Panc1 (cell line): ENCODE measurements at places on chromosomes 2 and 18.

DNA sequence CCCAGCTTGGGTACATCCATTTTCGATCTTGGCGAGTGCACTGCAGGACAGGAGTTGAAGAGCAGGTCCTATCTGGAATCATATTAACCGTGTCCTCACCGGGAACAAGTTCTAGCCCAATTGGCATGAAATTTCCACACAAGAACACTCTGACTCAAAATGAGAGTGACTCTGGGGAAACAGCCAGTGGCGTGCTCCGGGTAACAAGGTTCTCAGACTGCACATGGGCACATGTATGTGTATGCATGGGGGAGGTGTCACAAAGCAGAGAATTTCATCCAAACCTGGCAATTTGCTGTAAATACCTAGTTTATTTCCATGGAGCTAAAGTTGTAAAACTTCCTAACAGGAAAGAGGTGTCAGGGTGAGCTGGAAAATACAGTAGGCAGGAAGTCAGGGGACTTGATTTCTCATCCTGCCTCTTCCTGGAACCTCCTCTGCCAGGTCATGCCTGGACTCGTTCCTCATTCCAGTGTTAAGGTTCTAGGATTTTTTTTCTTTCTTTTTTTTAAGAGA is 1.7 kb downstream of the TUBB6 start:
- DNase-seq: no peak

DNA sequence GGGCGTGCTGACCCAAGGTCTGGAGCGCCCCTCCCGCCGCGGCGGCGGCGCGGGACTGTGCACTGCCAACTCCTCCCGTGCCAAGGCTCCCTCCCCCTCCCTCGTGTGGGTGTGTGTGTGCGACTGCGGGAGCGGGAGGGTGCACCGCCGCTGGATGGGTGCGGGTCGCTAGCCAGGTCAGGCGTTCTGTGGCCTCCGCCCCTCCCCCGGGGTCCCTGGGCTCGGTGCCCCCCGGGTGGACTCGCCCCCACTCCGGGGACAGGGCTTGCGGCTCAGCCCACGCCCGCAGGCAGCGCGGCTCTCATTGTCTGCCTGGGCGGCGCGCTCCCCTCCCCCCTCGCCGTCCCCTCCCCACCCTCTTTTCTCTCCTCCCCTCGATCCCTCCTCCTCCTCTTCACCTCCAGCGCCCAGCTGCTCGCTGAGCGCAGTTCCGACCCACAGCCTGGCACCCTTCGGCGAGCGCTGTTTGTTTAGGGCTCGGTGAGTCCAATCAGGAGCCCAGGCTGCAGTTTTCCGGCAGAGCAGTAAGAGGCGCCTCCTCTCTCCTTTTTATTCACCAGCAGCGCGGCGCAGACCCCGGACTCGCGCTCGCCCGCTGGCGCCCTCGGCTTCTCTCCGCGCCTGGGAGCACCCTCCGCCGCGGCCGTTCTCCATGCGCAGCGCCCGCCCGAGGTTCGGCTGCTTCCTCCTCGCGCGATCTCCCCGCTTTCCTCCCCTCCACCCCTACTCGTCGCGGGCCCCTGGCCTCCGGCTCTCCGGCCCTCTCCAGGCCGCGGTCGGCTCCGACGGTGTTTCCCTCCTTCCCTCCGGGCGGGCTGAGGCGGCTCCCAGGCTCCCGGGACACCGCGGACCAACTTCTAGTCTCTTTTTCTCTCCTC is at the start of gene GATA6:
Gene GATA6 (plus strand): TSS at position 579 of the 878 bp plus-strand sequence. CDS start 1,556 bp downstream, outside the sequence.
- DNase-seq: peak; percentile 27

DNA sequence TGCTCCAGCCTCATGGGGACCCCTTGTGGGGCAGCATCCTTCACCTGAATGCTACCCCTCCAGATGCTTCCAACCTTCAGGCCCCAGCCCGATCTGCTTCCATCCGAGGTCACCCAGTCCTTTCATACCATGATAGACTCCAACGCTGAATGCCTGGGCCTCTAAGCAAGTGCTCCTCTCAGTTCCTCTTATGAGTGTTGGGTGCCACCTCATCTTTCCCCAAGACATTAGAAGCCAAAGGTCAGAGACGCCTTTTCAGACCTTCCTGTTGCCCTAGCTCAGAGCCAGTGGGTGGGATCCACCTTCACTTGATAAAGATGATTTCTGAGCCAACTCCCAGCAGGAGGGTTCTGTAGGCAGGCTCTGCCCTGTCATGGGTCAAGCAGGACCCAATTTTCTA is 174.5 kb upstream of the MGAT5 start:
- no peak for DNase-seq

DNA sequence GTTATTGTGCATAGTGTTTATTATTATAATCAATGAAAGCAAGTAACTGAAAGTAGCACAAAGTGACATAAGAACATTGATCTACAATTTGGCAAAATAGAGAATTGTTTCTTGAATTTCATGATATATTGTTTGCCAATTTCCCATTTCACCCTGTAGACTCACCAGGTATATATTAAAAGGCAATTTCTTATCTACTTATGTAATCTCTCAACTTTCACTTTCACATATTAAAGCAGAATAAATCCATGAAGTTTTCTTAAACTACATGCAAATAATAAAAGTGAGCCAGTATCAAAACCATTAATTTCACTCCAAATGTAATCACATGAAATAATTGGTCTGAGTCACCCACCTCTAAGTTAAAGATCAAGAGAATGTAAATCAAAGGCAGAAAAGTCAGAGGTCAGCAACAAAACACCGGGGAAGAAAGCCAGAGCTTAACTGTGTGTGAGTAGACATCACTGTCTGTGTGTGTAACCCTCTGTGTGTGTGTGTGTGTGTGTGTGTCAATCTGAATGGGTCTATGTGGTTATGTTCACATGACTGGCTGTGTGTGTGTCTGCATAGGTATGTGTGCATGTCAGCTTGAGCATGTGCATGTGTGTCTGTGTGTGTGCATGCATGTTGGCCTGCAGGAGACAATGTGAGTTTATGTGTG is 44.1 kb downstream of the ZNF385B start:
- no peak for DNase-seq

- DNase-seq: no peak
These were observed 15.2 kb upstream of the TMBIM1 start for GRCh38 chr2:218307415-218308090.

GRCh38 chr2:215361876-215362561 is 50.2 kb downstream of the ATIC start:
- no peak for DNase-seq

DNA sequence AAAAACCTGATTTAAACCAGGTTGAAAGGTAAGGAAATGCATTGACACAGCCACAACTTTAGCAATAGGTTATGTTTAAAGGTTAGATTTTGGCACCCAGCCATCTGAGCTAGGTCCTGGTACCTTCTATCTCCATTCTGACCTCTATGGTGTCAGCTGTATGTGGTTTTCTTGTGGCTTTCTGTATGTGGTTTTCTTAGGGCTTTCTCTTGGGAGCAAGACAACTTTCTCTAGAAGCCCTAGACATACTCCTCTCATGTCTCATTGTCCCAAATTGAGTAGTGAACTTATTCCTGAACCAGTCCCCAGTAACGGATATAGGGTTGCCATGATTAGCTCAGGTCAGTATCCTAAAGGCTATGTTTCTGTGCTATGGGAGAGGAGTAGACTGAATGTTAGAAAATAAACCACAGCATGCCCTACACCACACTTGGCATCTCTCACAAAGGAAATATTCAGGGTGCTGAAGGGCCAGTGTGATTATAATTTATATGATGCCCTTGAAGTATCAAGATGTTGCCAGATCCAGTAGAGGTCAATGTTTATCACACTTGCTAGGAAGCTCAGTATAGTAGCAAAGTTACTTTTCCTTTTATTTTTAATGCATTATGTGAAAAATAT is 176.1 kb downstream of the CAPN13 start:
- no peak for DNase-seq

DNA sequence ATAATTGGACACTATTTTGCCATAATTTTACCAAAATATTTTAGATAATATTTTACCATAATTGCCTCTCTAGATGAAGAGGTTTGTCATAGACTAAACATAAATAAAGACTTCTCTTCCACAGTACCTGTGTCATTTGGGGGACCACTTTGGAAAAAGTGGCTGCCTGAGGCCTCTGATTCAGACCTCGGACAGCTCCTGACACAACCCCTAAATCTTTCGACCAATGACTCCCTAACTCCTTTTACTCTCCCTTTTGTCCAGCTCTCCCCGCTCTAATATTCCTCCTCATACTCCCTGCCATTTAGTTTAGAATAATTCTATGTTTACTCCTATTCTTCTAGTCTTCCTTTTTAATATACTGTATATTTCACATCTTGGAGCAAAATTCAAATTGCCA is 36.0 kb upstream of the UBE2E3 start:
- no peak for DNase-seq
